Activated T-cell treated with anti-CD3 and anti-CD28 coated beads, Interleukin-2, amount 50 U/mL, for 48 hours (primary cell): ENCODE measurements at places on chromosomes 6 and 20.

- no peak for DNase-seq
Observed at GRCh38 chr6:34082864-34083626, 62.8 kb downstream of the GRM4 start.

DNA sequence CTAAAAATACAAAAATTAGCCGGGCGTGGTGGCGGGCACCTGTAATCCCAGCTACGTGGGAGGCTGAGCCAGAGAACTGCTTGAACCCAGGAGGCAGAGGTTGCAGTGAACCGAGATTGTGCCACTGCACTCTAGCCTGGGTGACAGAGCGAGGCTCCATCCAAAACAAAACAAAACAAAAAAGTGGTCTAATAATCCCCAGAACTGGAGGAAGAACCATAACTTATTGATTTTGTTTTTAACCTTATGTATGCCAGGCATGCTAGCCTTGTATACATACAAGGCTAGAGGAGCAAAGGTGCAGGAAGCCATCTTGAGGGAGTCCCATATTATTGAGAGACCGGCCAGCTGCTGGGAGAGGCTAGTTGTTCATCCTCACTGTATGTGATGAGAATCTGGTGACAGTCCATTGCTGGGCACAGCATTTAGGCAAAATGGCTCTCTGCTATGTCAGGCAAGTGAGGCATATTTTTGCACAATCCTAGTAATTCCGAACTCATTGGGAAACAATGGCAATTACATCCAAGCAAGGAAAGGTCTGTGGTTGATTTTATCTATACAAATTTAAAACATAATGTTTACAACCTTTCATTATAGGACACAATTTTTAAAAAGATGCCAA is 18.0 kb downstream of the HFE start:
- DNase-seq: no peak

- no peak for DNase-seq
Observed at GRCh38 chr6:84615113-84615850, 149.1 kb downstream of the TBX18 start.

GRCh38 chr6:126112171-126112632 is 125.9 kb downstream of the TRMT11 start:
- no peak for DNase-seq

- DNase-seq: no peak
Observed at GRCh38 chr20:1685304-1686052, 27.9 kb upstream of the SIRPG start.

- no peak for DNase-seq
Observed at GRCh38 chr6:31462026-31462963, 35.6 kb upstream of the MICB start.

DNA sequence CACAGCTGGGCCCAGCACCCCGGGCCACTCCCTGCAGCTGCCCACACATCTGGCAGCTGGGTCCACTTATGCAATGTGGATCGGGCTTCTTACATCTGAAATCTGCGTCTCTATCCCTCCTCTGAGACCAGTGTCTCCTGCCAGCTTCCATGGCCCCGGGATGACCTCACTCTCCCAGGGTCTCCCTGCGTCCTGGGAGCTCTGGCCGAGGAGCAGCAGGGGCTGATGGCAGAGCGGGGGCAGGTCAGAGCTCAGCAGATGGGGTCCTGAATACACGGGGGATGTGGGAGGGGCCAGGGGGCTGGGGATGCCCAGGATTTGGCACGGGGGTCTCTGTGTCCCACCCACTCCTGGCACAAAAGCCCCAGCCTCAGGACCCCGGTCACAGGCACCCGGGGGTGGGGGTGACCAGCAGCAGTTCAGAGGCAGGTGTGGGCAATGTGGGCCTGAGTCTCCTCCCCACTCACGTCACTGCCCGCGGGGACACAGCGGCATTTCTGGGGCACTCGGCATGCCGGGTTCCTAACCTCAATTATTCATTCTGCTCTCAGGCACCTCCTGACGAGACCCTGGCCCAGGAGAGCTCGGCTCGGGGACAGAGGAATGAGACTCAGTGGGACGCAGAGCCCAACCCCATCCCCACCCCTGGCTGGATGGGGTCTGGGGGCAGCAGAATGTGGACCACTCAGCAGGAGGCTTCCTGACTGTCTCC is 16.4 kb downstream of the CHRNA4 start:
- no peak for DNase-seq

DNA sequence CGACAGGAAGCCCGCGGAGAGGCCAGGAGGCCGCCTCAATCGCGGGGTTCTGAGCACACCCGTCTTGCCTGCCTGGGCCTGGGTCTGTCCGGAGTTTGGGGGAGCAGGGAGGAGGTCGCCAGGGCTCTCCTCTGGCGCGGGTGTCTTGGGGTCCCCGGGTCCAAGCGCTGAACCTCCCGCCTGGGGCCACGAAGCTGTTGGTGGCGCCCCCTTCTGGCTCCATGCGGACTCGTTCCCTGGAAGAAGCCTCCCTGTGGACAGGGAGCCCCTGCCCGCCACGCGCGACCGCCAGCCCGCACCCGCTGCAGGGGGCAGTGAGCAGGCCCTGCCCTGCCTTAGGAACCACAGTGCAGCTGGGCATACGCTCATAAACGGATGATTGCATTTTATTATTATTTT is 44.7 kb downstream of the MCUR1 start:
- DNase-seq: peak; percentile 43

GRCh38 chr6:44787254-44787834 is 399.8 kb downstream of the CDC5L start:
- DNase-seq: no peak

DNA sequence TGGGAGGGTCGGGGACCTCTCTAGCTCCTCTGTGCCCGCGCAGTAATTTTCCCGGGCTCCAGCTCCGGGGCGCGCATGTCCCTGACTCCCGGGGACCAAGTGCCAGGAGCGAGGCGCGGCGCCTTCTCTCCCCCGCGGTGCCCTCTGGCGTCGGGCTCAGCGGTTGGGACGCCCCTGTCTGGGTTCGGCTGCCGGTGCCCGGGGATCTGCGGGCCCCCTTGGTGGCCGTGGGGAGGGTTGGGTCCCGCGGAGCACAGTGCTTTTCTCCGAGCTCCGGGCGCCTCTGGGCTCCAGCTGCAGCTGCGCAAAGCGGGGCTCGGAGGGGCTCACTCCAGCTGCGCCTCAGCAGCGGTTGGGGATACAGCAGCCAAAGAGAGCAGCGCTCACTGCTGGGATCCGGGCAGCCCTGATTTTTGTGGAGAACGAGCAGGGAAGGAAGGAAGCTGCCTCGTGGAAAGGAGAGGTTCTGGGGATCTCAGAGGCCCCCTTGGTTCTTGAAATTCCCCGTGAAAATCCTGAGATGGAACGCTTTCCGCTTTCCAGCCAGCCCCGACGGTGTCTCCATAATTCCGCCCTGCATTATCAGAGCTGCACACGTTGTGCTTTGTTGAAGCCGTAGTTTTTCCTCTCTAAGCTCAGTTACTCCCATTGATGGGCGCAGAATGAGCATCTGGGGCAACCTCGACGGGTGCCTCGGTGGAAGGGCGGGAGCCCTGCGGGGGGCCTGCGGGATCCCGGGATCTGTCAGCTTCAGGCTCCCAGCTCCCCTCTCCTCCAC is 861 bp downstream of the PPP1R14C start:
- DNase-seq: peak; percentile 29

DNA sequence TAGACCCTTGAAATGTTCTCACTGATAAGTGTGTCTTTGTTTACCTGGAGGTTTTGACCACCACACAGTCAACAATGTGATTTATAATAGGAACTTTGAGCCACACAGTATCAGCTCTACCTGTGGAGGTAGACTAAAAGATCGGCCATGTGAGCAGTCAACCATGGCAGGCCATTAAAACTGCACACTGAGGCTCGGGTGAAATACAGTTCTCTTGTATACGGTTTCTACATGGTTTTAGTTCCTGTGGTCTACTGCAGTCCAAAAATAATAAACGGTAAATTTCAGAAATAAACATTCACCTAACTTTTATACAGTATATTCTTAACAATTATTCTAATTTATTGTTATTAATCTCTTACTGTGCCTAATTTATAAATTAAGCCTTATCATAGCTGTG is 47.2 kb downstream of the TRIM38 start:
- DNase-seq: no peak

DNA sequence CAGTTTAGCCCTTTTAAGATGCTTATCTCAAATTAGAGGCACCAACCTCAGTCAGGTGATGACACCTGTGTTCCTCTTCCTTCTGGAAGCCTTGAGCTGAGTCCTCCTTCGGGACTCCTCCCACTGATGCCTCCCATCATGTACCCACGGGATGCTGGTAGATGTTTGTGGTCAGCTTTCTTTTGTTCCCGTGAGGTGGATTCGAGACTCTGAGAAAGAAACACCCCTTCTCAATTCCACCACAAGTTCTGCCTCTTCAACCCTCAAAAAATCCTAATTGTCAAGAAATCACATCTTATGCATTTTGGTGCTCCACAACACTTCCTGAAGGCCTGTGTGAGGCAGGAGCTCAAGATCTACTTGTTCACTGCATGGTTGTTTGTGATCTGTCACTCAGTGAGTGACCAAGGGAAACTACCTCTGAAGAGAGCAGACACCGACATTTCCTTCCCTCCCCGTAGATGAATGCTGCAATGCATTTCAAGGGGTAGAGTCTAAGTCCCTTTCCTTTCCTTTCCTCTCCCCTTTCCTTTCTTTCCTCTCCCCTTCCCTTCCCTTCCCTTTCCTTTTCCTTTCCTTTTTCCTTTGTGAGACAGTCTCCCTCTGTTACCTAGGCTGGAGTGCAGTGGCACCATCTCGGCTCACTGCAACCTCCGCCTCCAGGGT is 50.5 kb downstream of the PCNA start:
- no peak for DNase-seq

DNA sequence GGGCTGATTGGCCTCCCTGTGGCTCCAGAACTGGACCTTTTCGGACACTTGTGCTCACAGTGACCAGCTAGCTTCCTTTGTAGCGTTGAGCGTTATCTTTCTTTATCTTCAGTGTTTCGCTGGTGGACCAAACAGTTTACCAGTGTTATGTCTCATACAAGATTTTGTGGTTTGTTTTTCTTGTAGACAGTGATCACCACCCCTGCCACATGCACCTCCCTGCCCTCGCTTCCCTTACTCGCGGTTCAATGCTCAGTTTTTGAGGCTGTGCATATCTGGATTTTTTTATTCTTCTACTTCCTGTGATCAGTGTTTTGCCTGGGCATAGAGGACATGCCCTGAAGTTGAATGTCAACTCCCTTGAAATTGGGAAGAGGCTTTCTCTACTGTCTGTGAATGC is 16.4 kb downstream of the MYT1 start:
- DNase-seq: no peak

DNA sequence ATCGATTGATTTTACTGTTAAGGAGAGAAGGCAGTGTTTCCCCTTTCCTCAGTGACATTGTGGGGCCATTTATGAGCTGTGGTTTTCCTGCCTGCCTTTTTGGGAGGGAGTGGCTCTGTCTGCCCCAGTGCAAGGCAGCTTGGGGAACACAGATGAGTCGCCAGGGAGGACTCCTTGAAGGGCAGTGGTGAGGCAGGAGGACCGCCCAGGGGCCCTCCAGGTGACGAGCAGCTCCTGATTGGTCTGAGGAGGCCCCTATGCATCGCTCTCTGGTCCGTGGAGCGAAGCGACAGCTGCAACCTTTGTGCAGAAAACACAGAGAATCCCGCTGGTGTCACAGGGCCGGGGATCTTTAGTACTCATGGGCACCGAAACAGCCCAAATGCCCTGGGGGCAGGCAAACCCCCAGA is 100.3 kb downstream of the TMEM242 start:
- DNase-seq: no peak

DNA sequence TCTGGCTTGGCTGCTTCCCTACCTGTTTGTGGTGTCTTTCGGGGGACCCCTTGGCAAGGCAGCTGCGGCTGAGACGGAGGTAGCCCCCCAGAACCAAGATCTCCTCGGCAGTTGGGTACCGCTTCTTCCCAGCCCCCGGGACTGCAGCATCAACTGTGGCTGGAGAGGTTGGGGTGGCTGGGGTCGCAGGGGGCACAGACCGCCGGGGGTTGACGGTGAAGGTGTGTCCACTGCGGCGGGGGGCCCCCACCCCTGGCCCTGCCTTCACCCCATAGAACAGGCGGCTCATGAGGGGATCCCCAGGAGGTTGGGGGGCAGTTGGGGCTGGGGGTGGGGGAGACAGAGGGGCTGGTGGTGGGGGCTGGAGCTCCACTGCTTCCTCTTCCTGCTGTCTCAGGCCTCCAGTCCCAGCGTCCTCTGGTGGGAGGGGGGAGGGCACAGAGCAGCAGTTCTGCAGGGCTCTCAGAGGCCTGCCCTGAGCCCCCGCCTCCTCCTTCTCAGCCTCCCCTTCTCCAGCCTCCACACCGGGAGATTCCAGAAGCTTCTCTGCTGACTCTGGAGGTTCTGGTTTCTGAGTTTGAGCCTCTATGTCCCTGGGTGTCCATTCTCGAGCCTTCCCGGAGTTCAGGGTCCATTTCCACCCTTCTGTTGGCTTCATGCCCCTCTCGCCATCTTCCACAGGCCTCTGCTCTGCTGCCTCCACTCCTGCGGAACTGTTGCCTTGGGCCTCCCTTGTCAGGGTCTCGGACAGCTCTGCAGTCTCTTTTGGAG is 1.9 kb downstream of the PPP1R18 start:
- peak; percentile 73 for DNase-seq

DNA sequence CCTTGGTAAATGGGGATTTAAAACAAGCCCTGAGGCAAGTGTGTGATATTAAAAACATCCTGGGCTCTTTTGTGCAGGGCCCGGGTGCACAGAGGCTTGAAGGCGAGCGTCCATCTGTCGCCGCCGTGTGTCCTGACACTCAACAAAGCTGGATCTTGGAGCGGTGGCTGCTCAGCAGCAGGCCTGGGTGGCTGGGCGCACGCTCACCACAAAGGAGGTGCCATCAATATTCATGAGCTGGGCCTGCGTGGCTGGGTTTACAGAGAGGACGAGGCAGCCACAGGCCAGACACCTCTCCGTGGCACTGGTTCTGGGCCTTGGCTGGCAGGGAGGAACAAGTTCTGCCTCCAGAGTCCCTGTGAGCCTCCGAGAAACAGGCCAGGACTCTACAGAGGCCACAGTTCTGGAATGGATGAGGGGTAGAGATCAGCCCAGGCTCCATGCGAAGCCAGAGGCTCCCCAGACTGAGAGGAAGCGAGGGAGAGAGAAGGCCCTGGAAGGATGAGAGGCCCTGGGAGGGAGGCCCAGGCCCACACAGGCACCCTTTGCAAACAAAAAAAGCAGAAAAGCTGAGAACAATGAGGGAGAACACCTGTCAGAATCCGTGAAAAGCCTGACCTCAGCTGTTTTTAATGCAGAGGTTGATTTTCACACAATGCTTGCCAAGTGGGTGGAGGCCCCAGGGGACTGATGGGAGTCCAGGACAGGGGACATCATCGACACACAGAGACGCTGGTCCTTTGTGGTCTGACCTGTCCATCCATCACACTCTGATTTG is 21.9 kb downstream of the BHLHE23 start:
- no peak for DNase-seq

DNA sequence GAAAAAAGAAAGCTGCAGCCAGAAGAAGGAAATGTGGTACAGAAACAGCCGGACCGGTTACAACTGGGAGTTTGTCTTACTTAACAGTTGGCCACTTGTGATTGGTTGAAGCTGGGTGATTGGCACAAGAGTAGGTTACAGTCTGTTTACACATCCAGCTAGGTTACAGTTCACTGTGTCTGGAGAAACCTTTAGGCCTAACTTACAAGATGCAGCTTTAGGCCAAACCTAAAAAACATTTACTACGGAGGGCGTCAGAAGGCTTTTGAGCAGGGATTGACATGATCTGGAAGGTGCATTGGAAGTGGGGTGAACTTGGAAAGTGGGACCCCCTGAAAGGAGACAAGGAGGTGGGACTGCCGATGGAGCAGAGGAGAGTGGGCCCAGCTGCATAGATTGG is 122.3 kb downstream of the BANF2 start:
- no peak for DNase-seq

- DNase-seq: no peak
Observed at GRCh38 chr6:109117346-109118035, 22.2 kb downstream of the CEP57L1 start.
